ENCODE measurements at places on chromosomes 12 and 14.

DNA sequence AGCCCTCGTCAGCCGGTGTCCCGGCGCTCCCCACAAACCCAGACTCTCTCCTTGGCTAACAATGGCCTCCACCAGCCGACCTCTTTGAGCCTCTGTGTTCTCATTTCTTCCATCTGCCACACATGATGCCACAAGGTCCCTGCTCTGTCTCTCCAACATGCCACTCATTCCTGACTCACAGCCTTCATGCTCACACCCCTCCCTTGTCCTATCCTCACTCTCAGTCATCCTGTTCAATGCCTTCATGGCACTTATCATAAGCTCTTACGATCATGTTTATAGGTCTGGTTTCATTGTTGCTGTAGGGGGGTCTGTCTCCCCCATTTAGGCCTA, 9.6 kb upstream of the SERPINA11 start:
- no peak for DNase-seq

GRCh38 chr12:116726694-116727093, 11.2 kb downstream of the SPRING1 start:
- no peak for DNase-seq

GRCh38 chr14:36333119-36333518, 12.7 kb upstream of the MBIP start:
- no peak for DNase-seq

GRCh38 chr14:57378661-57379060, 11.7 kb upstream of the NAA30 start:
- no peak for DNase-seq

GRCh38 chr14:26599291-26599690, 1.5 kb upstream of the NOVA1 start:
- DNase-seq: no peak
